ENCODE measurements at places on chromosomes 4 and X. TPM values are rescaled to one million over a fixed set of nuclear protein-coding genes. Genes with fewer than 3 reads are reported as not detected.
A peak's percentile ranks its signal among the peaks of the same experiment; 100 is the strongest.

The AMBN gene
- not detected for total RNA-seq

The SMR3B gene
- total RNA-seq = not detected

The NEIL3 gene
- 0.27 TPM for total RNA-seq

The CAPN6 gene
- total RNA-seq = 0.99 TPM

The DMD gene
- total RNA-seq = 243 TPM

DNA sequence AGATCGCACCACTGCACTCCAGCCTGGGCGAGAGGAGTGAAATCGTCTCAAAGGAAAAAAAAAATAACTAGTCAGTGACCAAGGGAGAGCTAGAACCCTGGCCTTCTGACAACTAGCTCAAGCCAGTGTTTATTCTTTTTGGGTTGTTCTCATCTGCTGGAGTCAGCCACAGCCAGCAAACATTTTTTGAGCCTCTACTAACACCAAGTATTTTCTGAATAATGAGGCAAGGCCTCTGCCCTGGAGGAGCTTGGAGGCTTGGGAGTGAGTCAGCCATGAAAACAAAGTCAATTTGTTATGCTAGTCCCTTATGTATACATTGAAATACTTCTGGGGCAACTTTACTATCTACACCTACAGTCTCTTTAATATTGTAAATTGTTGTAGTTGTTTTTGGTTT is 46.5 kb downstream of the TMA16 start:
- H3K27me3 ChIP-seq = no peaks in the 10 kb centered on the region
- no peaks in the 10 kb centered on the region for H3K36me3 ChIP-seq
- H3K27ac ChIP-seq = no peak overlapping the region
- H3K4me3 ChIP-seq = no peak overlapping the region
- peaks cover 6% of the 10 kb centered on the region for H3K4me1 ChIP-seq

DNA sequence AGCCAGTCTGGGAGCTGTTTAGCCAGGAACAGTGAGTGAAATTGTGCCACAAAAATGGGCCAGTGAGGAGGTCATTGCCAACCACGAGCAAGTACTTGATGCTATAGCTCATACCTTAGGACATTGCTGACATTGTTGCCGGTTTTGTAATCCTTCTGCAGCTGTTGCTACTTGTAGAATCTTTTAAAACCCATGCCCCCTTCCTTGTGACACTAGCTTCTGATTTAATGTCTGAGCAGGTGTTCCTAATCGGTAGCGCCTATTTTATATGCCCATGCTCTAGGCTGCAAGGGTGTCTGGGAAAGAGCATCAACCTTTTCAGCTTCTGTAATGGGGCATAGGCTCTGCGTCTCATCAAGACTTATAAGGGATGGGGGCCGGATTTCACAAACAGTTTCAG is 2.6 kb downstream of the POLA1 start:
- no peaks in the 10 kb centered on the region for H3K36me3 ChIP-seq
- no peaks in the 10 kb centered on the region for H3K4me1 ChIP-seq
- no peaks in the 10 kb centered on the region for H3K27me3 ChIP-seq
- no peak overlapping the region for H3K27ac ChIP-seq
- no peak for DNase-seq
- H3K4me3 ChIP-seq = no peak overlapping the region

DNA sequence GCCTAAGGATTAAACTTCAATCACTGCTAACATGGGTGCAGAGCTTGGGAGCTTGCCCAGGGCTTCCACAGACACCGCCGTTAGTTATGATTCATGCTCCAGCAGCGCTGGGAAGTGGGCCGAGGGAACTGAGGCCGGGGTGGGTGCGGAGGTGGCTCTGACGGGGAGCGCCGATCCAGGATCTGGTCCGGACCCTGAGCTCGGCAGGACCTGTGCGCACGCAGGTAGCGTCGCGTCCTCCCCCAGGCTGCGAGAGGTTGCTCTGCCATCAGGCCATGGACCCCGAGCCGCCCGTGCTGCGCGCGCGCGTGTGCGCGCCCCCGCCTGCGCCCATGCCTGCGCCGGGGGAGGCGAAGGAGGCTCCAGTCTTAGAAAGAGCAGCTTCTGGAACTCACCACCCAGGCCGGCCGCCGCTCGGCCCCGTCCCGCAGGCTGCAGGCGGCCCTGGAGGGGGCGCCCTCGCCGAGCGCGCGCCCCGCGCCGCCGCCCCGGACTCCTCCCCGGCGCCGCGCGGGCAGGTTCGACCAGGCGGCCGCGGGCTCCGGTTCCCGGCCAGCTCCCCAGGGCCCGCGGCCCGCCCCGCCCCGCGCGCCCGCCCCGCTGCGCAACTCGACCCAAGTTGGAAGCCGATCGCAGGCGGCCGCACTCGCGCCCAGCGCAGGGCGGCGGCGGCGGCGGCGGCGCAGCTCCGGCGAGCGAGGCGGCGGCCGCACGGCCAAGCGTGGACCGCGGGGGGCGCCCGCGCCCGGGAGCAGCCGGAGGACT is 732 bp upstream of the ADRA2C start:
- DNase-seq = no peak
- no peak overlapping the region for H3K27ac ChIP-seq
- peaks cover 14% of the 10 kb centered on the region for H3K4me1 ChIP-seq
- peak overlapping the region; percentile 43 for H3K4me3 ChIP-seq
- peaks cover 38% of the 10 kb centered on the region for H3K27me3 ChIP-seq

- no peaks in the 10 kb centered on the region for H3K27me3 ChIP-seq
- H3K36me3 ChIP-seq = no peaks in the 10 kb centered on the region
- no peak for DNase-seq
- H3K27ac ChIP-seq = no peak overlapping the region
Measured at GRCh38 chr4:106201373-106201772, 114.6 kb downstream of the TBCK start.

- no peaks in the 10 kb centered on the region for H3K4me1 ChIP-seq
- H3K27ac ChIP-seq = no peak overlapping the region
- DNase-seq = no peak
- no peaks in the 10 kb centered on the region for H3K27me3 ChIP-seq
- H3K36me3 ChIP-seq = no peaks in the 10 kb centered on the region
Measured at GRCh38 chrX:71195964-71196649, 26.9 kb upstream of the GJB1 start.

GRCh38 chr4:101306225-101306624 is 41.1 kb downstream of the PPP3CA start:
- no peaks in the 10 kb centered on the region for H3K27me3 ChIP-seq
- no peaks in the 10 kb centered on the region for H3K36me3 ChIP-seq
- no peak overlapping the region for H3K4me3 ChIP-seq
- peaks cover 27% of the 10 kb centered on the region for H3K4me1 ChIP-seq

DNA sequence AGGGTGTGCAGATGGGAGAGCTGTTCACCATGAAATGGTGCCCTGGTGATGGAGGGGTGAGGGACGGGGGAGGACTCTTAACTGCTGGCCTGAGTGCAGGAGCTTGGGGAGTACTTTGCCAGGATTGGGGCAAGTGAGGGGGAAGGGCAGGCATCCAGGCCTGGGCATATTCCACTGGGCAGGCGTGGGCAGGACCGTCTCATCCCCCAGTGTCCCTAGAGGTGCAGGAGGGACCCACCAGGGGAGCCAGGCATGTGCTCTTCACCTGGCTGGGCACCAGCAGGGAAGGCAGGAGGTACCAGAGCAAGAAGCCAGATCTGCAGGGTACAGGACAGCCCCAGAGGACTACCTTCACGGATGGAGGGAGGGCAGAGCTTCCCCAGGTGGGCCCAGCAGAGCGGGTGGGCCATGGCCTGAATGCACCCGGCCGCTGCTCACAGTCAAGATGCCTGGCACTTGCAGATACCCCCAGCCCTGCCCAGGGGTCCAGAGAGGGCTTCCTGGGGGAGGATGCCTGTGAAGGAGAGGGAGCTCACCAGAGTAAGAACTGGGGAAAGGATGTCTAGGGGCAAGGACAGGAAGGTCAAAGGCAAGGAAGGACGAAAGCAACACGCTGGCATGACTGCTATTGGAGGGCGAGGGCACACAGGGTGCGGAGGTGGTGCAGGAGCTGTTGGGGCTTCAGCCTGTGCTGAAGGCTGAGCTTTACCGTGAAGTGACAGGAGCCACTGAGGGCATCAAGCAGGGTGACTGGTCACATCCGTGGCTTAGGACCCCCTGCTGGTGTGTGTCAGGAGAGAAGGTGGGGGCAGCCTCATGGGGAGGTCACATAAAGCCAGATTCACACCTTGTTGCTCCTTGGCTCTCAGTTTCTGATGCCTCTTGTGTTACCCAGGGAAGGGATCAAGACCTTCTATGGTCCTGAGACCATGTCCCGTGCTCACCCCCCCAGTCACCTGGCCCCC is 68.2 kb upstream of the NKX1-1 start:
- no peak overlapping the region for H3K27ac ChIP-seq
- peaks cover 10% of the 10 kb centered on the region for H3K4me1 ChIP-seq
- H3K4me3 ChIP-seq = no peak overlapping the region
- H3K27me3 ChIP-seq = peaks cover 43% of the 10 kb centered on the region
- H3K36me3 ChIP-seq = no peaks in the 10 kb centered on the region

Measured in sigmoid colon (tissue), 7 donors.